ENCODE measurements at places on chromosomes 5 and 9. TPM values are rescaled to one million over a fixed set of nuclear protein-coding genes. Genes with fewer than 3 reads are reported as not detected.

The PCDHGA3 gene
- 1.7 TPM for total RNA-seq

The SLCO6A1 gene
- total RNA-seq: not detected

The FRRS1L gene
- total RNA-seq: 0.28 TPM

The PPP1R26 gene
- 11.0 TPM for total RNA-seq

The IFNK gene
- not detected for total RNA-seq

Measured in regular cardiac myocyte (primary cell).